Stimulated activated naive CD4-positive, alpha-beta T cell (primary cell): ENCODE measurements at places on chromosomes 2 and 18.
A peak's percentile ranks its signal among the peaks of the same experiment; 100 is the strongest.

DNA sequence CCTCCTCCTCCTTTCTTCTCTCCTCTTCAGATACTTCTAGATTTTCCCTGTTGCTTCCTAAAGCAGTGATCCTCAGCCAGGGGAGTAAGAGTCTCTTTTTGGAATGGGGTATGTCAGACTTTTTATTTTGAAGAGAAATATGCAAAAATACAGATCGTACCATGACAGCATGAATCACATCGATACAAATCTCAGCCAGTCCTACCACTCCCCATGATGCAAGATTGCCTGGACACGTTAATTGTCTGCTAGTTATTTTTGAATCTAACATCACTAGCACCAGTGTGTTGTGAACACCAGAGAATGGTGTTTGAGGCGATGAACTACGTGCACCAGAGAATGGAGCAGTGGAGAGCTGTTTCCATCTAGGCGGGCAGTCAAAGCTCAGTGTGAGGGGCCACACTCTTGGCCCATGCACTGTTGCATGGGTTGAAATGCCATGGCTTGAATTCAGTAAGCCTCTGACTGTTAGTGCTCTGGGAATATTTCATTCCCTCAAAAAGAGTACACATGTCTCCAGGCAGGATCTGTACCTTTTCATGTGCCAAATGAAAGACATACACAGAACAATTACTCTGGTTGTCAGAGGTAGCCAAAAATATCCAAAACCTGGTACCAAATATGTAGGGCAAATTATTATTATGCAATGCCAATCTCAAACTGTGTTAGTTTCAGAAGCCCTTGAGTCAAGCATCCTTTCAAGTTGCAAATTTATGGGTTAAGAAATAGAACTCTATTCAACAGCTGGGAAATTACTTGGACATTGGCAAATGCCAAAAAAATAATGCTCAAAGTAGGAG lies 46.3 kb upstream of the RALBP1 start:
- DNase-seq: no peak

- no peak for DNase-seq
Measured at GRCh38 chr2:207763303-207763917, 6.3 kb downstream of the FZD5 start.

DNA sequence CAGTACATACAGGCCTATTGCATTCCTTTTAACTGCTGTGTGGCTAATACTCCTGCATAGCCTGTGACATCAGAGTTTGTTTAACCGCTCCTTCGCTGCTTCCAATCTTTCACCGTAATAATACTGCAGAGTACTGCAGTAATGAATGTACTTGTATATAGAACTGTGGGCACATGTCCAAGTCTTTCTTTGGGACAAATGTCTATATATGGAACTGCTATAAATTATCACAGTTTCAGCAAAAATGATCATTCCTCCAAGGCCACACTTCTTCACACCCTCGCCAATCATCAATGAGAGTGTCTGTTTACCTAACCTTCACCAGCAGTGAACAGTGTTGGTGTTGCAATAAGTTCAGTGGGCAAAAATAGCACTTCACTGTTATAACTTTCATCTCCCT lies 230.4 kb downstream of the SP3 start:
- DNase-seq: no peak

DNA sequence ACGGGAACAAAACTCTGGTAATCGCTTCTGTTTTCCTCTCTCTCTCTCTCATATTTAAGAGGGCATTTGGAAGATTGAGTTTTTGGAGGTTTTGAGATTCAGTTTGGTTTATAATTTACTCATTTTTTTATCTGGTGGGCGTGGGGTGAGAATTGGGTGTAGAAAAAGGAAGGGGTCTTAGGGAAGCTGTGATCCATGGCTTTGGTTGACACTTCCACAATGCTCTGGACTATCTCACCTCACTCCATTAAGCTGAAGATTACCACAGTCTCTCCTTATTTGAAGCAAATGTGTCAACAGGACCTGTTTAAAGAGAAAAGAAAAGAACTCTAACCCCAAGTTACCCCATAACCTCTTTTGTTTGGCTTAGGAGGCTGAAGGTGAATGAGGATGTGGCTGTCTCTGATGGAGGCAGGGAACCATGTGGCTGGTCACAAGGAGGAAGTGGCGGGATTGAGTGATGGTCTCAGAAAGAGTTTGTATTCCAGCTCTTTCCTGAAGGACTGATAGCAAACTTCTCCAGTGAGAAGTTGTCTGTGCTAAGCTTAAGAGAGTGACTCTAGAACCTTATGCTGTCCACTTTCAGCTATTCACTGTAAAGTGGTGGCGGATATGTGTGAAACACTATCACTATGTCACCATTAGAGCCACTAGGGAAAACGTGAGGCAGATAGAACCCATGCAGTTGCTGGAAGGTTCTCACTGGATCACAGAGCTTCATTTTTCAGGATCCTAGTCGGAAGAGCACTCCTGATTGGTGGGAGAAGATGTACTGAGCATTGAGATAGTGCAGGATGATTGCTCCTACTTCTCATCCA lies 934 bp downstream of the ZNF804A start:
- no peak for DNase-seq

DNA sequence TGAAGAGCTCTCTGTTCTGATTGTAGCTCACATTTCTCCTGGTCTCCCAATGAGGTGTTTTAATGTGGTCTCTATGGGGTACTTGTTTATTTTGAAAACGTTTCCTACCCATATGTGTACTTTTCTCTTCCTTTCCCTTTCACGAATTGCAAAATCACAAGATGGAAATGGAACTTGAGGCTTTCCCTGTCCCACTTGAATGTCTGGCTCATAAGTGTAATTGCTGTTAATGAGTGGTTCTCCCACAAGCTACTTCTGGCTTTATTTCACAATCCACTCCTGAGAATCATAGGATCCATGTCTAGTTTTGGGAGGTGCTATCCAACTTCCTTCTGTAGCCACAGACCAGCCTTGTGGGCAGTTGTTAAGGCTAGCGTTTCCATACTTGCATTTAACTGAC lies 81.1 kb upstream of the CAVIN2 start:
- DNase-seq: no peak

DNA sequence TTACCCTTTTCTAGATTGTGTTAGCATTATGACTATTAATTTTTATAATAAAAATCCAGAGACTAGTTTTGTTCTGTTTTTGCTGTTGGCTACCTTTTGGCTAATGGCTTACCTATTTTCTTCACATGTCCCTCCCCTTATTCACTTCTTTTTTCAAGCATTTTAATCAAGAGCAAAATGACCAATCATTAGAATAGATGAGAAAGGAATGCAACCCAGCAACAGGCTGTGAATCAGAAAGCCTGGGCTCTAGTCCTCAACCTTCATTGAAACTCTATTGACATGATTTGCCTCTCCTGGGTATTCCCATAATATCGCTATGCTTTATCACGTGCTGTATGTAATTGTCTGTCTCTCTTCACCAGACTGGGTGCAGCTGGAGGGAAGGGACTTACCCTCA lies 370.1 kb downstream of the IRS1 start:
- DNase-seq: no peak

DNA sequence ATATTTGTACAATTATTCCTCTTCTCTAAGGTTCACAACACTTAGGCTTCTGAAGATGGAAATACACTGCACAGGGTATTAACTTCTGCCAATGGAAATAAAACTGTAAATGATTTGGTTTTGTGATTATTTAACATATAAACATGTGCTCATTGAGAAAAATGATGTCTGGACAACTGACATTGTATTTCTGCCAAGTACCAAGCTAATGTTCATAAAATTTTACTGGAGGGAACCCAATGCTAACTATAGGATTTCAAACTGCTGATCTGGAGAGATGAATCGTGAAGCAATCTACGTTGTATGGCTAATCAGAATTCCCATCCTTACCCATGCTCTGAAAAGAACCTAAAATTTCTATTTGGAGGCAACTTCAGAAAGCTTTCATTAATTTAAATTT lies 279.7 kb downstream of the NRXN1 start:
- no peak for DNase-seq

GRCh38 chr2:187138265-187138664 lies 289.3 kb upstream of the ZSWIM2 start:
- no peak for DNase-seq

GRCh38 chr2:200193331-200193730 lies 113.2 kb upstream of the SPATS2L start:
- DNase-seq: no peak

DNA sequence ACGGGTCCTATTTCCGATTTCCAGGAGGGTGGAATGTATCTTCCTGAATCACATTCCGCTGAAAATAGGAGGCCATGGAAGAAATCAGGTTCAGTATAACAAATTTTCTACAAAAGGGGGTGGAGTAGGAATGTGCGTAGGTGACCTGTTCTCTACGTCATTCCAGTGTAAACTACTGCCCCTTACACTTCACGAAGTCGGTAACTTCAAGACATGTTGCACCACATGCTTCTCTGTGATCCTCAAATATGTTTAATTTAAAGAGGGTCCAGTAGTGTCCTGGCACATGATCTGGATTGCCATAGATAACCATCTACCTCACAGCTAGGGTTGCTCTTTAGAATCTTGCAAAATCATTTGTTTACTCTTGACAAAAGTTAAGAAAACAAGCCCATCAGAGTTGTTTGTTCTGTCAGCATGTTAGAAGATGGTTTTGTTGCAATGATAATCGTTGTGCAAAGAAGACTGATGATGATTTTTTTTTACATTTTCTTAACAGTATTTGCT lies 7.5 kb upstream of the CPS1 start:
- no peak for DNase-seq

DNA sequence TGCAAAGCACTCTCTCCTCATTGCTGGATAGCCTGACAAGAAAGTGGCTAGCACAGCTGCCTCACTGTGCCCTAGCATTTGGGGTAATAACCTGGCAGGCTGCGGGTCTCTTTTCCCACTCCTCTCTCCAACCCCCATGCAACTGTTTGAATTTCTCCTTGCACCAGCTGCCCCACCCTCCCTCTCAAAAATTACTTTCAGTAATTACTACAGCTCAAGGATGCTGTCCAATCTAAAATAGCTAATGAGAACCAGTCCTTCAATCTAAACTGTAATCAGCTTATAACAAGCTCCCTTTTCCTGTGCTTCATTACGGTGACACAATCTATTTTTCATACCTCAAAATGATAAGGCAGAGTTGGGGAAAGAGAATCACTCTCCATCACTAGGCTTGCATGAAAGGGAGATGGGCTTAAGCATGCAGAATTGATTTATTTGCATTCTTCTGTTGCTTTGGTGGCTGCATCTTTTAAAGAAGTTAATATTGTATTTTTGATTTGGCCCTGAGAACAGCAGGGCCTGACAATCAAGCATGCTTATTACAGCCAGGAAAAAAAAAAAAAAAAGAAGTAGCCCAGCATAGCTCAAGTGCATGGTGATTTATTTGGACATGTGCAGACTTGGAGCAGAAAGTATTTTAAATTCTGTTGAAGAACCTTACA lies 881.8 kb downstream of the SLC4A3 start:
- no peak for DNase-seq

GRCh38 chr2:22826703-22827102 lies 558.3 kb upstream of the KLHL29 start:
- no peak for DNase-seq

- DNase-seq: peak; percentile 71
Measured at GRCh38 chr18:13539050-13539449, 187.3 kb downstream of the FAM210A start.

DNA sequence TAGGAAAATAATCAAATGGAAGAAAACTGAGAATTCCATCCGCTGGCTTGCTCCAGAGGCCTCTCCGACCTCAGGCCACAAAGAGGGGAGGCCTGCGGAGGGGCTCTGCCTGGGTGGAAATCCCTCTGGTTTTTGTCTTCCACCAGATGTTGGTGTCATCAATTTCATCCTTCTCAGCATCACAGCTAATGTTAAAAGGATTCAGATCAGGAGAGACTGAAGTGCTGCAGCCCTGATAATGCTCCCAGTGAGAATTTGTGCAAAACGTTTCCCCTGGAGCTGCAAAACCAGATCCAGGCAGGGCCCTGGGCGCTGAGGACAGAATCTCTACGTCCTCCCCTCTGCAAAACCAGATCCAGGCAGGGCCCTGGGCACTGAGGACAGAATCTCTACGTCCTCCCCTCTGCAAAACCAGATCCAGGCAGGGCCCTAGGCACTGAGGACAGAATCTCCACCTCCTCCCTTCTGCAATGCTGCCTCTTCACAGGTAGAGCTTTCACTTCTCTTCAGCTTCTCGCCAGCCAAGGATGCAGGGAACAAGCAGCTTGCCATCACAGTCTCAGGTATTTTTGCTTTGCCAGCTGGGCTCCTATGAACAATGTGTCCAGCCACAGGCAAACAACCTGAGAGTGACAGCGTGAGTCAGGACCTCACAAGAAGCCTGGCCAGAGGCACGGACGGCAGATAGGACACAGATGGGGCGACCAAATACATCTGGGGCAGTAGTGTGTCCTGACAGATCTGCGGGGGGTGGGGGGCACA lies 81.2 kb downstream of the TMEM18 start:
- no peak for DNase-seq

DNA sequence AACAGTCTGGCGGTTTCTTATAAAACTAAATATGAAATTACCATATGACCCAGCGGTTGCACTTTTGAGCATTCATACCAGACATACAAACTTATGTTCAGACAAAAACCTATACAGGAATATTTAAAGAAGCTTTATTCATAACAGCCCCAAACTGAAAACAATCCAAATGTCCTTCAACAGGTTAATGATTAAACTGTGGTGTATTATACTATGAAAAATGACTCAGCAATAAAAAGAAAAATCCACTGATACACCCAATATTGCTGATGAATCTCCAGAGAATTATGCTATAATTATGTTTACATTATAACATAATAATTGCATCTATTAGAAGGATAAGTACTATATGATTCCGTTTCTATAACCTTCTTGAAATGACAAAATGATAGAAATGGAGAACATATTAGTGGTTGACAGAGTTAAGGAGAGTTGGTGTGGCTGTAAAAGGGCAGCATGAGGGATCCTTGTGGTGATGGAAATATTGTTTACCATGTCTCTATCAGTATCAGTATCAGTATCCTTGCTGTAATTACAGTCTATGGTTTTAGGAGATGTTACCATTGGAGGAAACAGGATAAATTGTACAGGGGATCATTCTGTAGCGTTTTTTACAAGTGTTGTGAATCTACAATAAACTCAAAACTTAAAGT lies 127.1 kb downstream of the DSC3 start:
- no peak for DNase-seq

- DNase-seq: no peak
Measured at GRCh38 chr2:215750763-215751162, 262.6 kb downstream of the MREG start.

DNA sequence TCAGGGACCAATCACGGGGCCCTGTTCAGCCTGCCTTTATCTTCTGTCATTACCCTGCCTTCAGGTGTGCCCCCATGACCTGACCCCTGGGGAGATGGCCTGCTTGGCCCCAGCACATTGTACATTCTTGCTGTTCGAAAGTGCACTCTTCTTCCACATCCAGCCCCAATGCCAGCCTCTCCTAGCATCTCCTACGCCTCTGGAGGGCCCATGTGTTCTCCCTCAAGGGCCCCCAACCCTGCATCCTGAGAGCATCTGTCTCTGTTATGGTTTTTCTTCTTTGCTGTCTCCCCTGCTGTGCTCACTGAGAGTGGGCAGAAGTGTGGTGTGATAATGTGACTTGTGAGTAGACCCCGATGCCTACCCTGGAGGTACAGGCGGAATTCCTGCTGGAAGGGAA lies 41.5 kb upstream of the OTOS start:
- DNase-seq: no peak
